T-helper 22 cell (primary cell): ENCODE measurements at places on chromosomes 6 and 20.

DNA sequence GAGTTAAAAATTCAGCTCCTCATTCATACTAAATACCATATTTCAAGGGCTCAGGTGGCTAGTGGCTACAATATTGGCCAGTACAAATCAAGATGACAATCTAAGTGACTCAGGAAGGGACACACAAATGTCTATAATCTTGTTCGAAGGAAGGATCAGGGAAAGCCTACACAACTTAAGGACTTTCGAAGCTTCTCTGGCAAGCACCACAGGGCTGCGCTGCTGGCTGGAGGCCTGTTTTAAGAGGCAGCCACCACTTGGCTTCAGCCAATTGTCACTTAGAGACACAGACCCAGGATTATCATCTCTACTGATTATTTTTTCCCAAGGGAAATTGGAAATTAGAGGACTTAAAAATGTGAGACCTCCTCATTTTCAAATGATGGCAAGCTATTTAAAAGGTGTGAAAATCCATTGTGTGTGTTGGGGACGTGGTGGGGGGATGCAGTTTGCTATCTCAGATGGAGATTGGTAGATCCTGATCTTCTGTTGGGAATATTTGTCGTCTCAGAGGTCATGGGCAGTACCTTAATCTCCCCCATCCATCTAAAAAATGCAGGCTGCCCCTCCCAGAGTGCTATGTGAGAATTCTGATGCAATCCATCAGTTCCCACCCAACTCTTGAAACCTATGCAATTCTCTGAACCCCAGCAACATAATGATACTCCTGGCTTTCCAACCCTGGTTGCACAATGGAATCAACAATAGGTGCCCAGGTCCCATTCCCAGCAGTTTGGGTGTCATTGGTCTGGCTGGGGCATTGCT is 11.3 kb downstream of the ARHGAP40 start:
- DNase-seq: no peak

DNA sequence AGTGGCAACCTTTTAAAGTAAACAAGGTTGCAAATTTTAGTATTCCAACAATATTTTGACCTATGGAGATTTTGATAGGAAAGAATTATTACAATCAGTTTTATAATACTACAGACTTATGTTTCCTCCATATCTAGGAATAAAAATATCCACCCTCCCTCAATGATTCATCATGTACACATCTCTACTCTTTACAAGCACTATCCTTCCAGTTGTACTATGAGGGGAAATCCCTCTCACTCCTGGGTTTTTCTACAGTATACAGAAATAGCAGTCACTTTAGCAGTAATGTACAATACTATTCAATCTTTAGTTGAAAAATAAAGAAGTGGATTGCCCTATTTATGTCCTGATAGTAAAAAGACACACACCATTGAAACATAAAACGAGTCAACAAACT is 46.3 kb upstream of the SCML4 start:
- no peak for DNase-seq

DNA sequence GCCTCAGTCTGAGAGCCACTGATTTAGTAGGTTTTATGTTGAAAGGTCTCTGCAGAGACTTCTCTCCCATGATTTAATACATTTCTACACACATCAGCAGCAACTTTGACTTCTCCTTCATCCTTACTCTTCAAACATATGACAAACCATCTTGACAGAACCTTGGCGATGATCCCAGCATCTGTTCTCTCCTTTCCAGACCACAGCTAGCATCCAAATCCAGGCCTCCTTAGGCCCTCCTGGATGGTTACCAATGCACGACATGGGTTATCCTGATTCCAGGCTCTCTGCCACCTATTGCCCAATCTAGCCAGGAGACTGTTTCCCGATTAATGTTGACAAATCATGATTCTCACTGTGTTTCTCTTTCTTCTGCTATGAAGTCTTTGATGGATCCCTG is 16.8 kb downstream of the LAMA4 start:
- no peak for DNase-seq

GRCh38 chr6:43219814-43220213 is 9.5 kb downstream of the DNPH1 start:
- no peak for DNase-seq

- no peak for DNase-seq
These were observed 78.6 kb downstream of the GCLC start for GRCh38 chr6:53466257-53466656.

DNA sequence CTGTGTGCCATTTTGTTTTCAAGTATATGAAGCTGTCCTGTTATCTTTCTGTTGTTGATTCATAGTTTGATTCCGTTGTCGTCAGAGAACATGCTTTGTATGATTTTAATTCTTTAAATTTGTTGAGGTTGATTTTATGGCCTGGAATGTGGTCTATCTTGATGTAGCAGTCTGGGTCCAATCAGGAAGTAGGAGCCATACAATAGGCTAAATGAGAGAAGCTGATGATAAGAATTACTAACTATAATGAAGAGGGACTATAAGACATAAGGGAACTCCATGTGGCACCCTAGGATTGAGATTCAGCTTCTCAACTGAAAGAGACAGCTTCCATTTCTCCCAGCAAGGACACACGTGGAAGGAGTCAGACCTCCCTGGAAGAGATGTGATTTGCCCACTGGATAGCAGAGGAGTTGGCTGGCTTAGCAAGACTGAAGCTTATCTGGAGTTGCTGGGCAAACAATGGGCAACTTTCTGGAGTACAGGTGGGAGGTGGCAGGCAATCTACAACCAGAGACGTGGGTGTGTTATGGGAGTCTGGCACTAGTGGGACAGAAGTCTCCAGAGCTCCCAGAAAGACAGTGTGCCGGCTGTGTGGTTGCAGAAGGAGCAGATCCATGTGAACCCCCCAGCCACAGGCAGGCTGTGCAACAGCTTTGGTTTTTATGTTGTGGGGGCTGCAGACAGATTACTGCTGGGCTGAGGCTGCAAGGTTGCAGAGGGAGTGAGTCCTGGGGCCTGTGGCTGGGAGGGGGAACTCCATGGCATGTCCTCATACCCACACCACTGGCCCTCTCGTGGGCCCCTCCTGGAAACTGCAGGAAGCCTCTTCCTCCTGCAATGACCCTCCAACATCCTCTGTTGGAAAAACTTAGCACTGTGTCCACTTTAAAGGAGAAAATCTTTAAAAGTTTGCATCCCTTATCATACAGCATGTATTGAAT is 7.1 kb downstream of the ZNF831 start:
- DNase-seq: no peak

GRCh38 chr6:35445691-35446090 is 6.4 kb upstream of the FANCE start:
- no peak for DNase-seq

DNA sequence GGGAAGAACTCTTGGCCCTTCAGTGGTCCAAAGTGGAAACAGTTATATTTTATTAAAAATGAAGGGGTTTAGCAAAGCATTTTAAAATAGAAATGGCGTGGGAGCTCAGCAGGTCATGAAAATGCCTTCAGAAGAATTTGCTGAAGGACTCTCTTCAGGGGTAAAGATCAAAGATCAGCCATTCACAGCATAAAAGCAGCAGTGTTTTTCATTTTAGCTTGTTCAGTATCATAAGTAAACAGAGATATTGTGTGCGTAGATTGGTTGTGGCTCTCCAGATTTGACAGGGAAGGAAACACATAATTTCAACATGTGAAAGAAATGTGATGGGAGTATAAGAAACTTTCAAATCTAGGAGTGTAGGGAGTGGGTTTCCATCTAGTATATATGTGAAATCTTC is 519.2 kb upstream of the MAP3K7 start:
- no peak for DNase-seq

DNA sequence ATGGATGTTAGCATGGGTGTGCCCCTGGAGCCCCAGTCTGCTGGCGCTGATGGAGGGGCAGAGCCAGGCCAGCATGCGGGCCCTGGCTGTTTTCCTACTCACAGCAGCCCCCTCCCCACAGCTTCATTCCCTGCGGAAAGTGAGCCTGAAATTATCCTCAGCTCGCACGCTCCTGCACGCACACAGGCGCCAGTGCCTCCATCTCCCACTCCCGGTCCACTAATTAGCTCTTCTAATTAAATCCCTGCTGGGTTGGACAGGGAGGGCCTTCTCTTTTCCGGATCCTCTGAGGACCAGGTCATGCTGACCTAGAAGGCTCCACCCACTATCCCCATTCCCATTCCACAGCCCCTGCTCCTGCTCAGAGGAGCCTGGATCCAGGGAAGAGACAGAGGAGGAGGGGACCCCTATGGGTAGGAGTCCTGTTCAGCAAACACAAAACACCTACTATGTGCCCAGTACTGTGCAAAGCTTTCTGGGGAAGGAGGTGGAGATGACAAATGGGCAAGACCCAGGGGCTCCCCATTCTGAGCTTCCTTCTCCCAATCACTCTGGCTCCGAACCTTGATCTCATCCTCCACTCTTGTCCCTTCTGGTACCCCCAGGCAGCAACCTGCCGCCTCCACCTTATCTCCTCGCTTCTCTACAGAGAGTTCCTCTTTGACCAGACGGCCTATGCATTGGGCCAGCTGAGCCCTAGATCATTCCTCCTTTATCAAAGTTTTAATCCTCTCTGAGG is 70.2 kb upstream of the CCDC167 start:
- no peak for DNase-seq

GRCh38 chr6:116323863-116324262 is 44.1 kb upstream of the TSPYL1 start:
- no peak for DNase-seq

DNA sequence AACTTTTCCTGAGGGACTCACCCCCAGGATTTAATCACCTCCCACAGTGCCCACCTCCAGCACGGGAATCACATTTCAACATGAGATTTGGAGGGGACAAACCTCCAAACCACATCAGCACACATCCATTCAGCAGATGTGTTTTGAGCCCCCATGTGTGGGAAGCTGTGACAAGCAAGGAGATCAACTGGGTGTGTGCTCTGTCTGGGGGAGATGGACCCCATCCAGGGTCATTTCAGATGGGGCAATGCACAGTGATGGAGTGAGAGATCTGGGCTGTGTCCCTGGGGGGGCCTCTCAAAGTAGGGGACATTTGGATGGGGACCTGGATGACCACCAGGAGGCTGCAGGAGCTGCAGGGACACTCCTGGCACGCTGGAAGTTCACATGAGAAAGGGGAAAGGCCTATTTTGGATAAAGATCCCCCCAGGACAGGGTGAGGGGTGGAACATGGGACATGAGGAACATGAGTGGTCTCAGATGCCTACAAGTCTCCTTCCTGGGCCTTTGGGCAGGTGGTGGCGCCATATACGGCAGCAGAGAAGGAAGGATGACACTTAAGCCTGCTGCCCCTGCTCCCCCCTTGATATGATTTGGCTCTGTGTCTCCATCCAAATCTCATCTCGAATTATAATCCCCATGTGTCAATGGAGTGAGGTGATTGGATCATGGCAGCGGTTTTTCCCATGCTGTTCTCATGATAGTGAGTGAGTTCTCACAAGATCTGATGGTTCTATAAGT is 49.6 kb downstream of the SLC2A10 start:
- DNase-seq: no peak

GRCh38 chr6:166167258-166167731 is 356 bp downstream of the TBXT start:
- DNase-seq: no peak

DNA sequence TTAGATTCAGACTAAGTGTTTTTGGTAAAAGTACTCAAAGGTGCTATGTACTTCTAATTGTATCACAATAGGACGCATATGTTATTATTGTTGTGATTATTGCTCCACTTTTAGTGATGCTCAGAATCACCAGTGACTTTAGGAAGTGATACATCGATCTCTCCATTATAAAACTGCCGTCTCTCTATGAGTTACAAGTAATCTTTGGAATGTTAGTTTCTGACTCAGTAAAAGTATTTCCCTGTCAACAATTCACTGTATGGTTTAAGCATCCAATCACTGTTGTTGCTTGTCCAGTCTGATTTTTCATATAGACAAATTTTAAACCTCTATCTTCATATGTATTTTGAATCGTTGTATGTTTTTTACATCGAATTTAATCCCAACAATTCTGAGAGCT is 9.4 kb downstream of the DCBLD1 start:
- no peak for DNase-seq

DNA sequence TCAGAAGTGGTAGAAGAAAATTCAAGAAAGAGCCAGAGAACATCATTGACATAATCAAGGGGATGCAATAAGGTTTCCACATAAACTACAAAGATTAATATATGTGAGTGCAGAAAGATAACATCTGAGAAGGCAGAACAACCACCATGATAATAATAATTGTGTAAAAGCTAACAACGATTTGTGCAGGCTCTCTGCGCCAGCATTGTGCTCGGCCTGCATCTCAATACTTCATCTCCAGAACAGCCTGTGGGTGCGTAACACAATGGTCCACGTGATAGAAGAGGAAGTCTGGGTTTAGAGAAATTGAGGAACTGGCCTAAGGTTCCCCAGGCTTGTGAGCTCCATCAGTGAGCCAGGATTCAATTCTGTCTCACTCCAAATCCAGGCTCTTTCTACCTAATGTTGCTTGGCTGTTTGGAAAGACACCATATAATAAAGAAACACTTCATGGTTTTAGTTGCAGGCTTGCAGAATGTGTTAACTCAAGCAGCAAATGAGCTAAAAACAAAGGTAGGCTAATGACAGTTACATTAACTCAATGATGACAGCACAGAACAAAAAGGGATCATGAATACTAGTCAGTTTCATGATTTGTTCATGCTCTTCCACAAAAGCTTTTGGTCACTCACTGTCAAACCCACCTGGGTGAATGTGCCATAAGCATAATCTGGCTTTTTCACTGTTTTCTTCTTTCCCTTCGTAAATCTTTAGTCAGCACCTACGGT is 71.2 kb downstream of the LY86 start:
- no peak for DNase-seq

DNA sequence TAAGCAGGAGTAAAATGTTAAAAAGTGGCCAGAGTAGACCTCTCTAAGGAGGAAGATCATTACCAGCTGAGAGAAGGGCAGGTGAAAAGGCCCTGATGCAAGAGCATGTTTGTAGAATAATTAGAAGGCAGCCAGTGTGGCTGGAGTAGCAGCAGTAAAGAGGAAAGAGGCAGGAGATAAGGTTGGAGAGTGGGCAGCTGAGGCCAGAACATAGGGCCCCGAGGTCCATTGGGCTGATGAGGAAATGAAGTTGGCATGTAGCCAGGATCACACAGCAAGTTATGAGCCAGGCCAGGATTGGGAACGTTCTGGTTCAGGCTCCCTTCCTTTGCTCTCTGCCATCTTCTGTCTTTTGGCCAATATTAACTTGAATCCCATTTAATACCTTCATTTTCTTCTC is 51.6 kb downstream of the RALY start:
- no peak for DNase-seq

DNA sequence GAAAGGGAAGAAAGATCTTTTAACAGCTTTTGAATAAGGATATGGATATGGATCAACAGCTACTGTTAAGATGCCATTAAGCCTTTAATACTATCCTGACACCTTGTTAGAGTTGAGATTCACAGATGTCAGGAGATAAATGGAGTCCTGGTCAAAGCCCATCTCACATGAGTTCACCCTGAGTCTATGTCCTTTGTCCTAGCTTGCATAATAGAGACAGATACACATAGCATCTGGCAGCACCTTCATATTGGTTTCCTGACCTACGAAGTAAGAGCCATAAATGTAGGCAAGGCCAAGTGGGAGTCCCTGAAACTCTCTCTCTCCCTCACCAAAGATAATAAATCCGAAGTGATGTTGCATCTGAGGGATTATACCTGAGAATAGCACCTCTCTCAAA is 79.1 kb upstream of the F13A1 start:
- no peak for DNase-seq

GRCh38 chr20:33687370-33687915 is 1.3 kb upstream of the E2F1 start:
- DNase-seq: no peak

GRCh38 chr6:107653861-107654394 is 164.0 kb downstream of the SOBP start:
- no peak for DNase-seq
